ENCODE measurements at places on chromosomes 6 and 20. TPM values are rescaled to one million over a fixed set of nuclear protein-coding genes. Genes with fewer than 3 reads are reported as not detected.

Gene SDCBP2
- 1.1 TPM for total RNA-seq

Gene GPLD1
- 0.27 TPM for total RNA-seq

Gene PLCG1
- 56.4 TPM for total RNA-seq

Gene SPDEF
- not detected for total RNA-seq

Gene SLC17A9
- total RNA-seq = 32.8 TPM

Gene ZNF334
- 1.4 TPM for total RNA-seq

Gene C6orf15
- total RNA-seq = not detected

Gene DACT2
- total RNA-seq = not detected

Gene HLA-DRB5
- total RNA-seq = not detected

Gene LINC00237
- total RNA-seq = not detected

Gene PGC
- total RNA-seq = not detected

Gene EMILIN3
- not detected for total RNA-seq

Gene PSORS1C1
- total RNA-seq = 2.7 TPM

Gene CHMP4B
- 89.6 TPM for total RNA-seq

Gene MCHR2
- not detected for total RNA-seq

Gene SRSF12
- not detected for total RNA-seq

Measured in HFFc6 (cell line).